ENCODE measurements at places on chromosomes 3 and 15. TPM values are rescaled to one million over a fixed set of nuclear protein-coding genes. Genes with fewer than 3 reads are reported as not detected.

DNA sequence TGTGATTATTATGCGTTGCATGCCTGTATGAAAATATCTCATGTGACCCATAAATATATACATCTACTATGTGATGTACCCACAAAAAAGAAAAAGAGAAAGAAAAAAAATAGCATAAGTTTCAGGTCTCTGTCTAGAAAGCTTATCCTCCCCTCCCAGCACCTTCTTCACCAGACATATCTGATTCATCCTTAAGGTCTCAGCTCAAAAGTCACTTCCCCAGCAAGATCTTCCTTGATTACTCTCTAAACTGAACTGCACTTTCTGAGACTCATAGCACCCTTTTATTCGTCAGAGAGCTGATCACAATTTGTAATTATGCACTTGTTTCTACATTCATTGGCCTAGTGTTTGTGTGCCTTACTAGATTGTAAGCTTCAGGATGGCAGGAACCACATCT lies 11.1 kb upstream of the PTPN9 start:
- no peak for DNase-seq

GRCh38 chr3:45980819-45981218 lies 14.8 kb downstream of the FYCO1 start:
- no peak for DNase-seq

DNA sequence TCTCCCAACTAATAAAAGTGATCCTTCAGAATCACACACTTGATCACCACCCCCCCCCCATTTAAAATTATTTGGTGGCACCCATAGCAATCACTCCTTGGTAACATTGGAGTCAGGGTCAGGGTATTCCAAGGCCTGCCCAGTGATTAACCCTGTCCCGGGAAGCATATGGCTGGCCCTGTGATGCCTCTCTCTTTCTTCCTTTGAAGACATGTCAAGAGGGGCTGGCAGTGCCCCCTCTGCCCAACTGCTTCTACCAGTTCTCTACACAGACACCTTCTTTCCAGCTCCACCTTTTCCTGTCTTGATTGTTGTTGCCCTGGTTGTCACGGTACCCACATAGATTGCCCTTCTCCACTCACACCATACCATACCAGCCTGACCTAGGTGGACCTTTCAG lies 30.9 kb upstream of the MANF start:
- DNase-seq = no peak

DNA sequence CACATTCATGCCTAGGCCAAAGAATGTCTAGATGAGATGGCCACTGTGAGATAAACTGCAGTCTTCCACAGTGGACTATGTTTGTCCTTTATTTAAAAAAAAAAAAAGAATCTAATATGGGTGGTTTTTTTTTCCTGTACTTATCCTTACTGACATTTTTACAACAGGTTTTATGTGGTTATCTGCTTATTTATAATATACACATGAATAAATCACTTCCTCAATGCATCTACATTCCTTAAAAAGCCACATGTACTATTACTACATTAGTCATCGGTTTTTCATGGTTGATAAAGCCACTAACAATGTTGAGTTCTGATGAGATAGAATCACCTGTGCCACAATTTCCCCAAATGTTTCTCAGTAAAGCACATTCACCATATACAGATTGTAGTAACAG lies 341.3 kb upstream of the THBS1 start:
- no peak for DNase-seq

VPS33B gene
- total RNA-seq = 13.4 TPM

All from aorta (tissue), 5 donors.